ENCODE measurements at places on chromosomes 1 and 21. TPM values are rescaled to one million over a fixed set of nuclear protein-coding genes. Genes with fewer than 3 reads are reported as not detected.

DNA sequence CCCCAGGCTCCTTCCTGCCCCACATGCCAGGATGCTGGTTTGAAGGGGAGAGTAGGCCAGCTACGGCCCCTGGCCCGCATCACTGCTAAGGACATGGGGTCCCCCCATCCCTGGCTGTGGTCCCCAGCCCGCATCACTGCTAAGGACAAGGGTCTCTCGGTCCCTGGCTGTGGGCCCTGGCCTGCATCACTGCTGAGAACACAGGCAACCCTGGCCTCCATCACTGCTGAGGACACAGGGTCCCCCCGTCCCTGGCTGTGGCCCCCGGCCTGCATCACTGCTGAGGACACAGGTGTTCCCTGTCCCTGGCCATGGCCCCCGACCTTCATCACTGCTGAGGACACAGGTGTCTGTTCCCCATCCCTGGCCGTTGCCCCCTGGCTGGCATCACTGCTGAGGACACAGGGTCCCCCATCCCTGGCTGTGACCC lies 448 bp upstream of the OBSCN start:
- DNase-seq = no peak

DNA sequence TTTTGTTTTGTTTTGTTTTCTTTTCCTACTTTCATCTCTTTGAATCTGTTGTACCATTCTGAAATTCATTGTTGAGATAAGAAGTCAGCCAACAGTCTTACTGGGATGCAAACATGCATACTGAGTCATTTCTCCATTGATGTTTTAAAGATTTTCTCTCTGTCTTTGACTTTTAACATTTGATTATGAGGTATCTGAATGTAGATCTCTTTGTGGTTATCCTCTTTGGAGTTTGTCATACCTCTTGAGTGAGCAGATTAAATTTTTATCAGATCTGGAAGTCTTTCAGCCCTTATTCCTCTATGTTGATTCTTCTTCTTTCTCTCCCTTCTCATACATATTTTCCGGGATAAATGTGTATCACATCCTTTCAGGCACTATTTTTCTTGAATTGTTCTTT lies 406.9 kb upstream of the NCAM2 start:
- no peak for DNase-seq

DNA sequence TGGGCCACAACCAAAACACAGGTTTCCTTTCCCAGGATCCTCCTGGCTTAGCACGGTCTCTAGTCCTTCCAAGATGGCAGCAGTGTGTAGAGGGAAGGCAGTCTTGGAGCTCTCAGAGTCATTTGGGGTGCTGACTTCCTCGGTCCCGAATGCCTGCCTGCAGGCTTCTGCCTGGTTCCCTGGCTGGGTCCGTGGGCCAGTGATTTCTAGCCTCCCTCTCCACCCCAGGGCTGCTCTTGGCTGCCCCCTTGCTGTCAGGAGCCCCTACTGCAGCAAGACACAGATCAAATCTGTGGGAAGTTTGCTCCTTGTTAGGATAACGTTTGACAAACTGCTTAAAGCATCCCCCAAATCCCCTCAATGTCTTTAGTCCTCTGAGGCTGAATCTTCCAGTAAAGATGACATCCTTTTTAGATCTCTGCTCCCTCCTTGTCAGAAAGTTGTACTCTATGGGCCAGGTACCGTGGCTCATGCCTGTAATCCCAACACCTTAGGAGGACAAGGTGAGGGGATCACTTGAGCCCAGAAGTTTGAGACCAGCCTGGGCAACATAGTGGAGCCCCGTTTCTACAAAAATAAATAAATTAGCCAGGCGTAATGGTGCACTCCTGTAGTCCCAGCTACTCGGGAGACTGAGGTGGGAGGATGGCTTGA lies 272.5 kb downstream of the RRAGC start:
- no peak for DNase-seq

GRCh38 chr21:34865400-34866241 lies 183.5 kb downstream of the RUNX1 start:
- DNase-seq = no peak

- DNase-seq = no peak
Observed at GRCh38 chr21:34857122-34857713, 188.4 kb downstream of the CLIC6 start.

DNA sequence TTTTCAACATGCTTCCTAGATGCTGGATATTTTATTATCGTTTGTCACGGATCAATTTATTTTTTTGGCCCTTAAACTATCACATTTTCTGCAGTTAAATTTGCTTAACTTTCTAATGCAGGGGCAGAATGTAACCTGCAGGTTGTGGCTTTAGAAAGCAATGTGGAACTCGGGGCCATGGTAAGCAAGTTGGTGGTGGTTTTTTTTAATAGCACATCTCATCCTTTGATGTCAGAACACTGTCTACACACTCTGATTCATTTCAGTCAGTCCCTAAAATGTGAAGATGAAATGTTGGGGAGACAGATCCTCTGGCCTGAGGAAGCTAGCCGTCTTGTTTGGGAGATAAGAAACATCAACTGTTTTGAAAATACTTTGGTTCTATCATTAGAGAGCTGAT lies 89.5 kb downstream of the GALNT2 start:
- DNase-seq = no peak

The TRABD2B gene
- total RNA-seq = 0.06 TPM

Data from glomerular endothelial cell (primary cell).